ENCODE measurements at places on chromosomes 4 and X.

DNA sequence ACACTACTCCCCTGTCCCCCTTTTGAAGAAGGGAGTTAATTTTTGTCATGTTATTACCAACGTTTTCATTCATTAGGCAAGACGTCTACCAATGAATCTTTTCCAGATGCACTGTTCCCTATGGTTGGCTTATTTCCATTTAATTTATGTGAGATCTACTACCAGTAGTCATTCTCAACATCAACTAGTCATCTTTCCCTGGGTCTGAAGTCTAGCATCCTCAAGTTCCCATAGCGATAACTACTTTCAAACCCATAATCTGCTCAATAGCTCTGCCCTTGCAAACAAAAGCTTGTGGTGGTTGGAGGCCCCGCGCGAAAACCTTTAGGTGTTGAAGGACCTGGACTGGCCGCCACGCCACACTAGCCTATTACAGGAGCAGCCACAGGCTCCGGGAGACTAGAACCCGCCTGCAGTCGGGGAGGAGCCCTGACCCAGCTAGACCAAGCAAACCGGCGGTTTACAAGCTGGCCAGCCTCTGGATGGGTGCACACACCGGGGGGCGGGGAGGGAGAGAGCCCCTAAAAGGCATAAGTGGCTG is 746 bp downstream of the PPAT start:
- no peak for DNase-seq

DNA sequence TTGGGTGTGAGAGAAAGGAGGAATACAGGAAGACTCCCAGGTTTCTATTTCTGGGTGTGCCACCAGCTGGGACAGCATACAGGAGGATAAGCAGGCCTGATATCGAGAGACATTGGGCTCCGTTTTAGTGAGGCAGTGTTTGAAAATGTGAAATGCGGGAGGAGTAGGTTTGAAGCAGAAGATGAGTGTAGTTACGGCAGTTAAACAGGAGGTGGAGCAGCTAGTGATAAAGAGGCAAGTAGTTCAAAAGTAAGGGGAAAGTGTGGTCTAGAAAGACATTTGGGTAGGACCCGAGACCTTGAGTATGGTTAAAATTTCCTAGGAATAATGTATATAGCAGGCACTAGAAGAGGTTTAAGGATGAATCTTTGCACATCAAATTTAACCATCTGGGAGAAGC is 42.4 kb downstream of the DCUN1D4 start:
- no peak for DNase-seq

DNA sequence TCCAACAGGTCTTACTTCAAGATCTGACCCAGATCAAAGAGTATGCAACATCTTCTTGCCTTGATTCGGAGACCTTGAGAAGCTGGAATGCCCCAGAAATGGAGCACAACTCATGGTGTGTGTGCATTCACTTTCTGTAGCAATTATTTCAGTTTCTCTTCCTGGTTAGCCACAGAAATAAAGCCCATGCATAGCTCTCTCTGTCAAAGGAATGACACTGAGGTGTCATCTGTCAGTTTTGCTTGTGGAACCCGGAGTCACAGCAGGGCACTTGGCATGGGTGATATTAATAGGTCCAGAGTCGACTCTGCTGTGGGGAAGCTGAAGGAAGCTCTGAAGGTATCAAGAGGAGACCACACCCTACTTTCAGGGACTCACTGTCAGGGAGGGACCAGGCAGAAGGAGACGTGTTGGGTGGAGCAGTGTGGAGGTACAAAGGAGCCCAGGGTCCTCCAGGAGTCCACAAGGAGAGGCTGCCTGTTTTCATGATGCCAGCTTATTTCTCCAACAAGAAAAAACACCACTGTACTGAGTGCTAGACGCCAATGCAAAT is 10.7 kb downstream of the CLNK start:
- DNase-seq = no peak

- no peak for DNase-seq
These were observed 168.5 kb upstream of the MAP3K15 start for GRCh38 chrX:19683817-19684216.

DNA sequence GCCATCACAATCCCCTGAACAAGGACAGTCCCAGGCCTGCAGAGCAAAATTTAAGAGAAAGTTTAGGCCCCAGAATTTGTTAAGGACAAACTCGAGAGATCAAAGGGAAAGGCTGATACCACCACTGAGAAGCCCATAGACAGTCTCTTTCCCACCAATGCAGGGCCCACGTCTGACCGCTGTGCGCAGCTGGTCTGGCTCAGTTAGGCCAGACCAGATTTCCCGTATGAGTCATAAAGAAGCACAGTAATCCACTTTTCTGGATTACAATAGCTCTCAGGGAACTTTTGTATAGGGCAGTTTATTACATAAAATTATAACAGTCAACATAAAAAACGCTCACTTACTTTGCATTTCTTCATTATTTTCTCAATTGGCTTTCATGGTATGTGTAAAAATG is 259.5 kb downstream of the RCHY1 start:
- DNase-seq = no peak
